ENCODE measurements at places on chromosomes 3 and 15.
A peak's percentile ranks its signal among the peaks of the same experiment; 100 is the strongest.

DNA sequence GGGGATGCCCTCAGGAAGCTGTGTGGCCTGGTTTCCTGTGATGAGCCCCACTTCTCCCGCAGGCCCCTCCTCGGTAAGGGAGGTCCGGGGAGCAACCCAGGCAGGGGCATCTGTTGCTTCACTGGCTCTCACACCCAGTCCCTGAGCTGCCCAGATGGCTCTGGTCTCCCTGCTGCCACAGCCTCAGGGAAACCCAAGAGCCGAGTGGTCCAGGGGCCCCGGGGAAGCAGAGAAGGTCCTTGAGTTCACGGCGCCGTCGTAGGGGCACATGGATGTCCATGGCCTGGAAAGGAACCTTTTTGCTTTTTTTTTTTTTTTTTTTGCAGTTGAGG is 13.3 kb upstream of the LRRC15 start:
- DNase-seq, result no peak

DNA sequence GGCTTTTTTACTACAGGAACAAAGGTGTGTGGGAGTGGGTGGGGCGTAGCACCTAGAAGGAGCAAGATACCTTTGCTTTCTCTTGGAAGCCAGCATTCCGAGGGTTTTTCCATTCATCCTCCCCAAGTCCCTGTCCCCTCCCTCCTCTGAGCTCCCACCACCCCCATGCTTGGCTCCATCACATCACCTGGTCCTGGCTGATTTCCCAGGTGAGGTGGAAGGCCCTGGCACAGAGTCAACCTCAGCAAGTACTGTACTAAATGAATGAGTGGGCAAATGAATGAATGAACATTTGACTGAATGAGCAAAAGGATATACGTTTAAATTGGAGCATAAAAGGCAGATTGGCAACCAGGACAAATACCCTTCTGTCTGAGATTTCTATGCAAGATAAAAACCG is 45.4 kb downstream of the DZIP1L start:
- DNase-seq, result no peak

- no peak for DNase-seq
Measured at GRCh38 chr3:15982667-15983196, 185.0 kb upstream of the ANKRD28 start.

GRCh38 chr15:100690032-100690794 is 87.8 kb downstream of the ASB7 start:
- no peak for DNase-seq

DNA sequence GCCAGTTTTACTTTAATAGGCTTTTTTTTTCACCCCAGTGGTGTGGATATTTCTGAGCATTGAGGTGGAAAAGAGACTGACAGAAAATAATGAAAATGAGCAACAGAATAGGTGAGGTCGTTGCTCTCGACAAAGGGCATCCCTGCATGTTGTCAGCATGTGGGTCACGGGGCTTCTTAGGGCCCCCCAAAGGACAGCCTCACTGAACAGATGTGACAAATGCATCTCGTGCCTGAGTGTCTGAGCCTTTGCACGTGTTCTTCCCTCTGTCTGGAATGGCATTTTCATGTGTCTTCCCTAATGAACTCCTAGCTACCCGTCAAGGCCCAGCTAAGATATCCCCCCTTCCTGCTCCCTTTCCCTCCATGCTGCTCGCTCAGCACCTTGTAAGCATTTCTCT is 31.8 kb downstream of the FAH start:
- DNase-seq, result no peak

- no peak for DNase-seq
Measured at GRCh38 chr15:63114465-63114864, 7.2 kb upstream of the LACTB start.

GRCh38 chr3:38743043-38743442 is 73.0 kb downstream of the SCN10A start:
- no peak for DNase-seq

DNA sequence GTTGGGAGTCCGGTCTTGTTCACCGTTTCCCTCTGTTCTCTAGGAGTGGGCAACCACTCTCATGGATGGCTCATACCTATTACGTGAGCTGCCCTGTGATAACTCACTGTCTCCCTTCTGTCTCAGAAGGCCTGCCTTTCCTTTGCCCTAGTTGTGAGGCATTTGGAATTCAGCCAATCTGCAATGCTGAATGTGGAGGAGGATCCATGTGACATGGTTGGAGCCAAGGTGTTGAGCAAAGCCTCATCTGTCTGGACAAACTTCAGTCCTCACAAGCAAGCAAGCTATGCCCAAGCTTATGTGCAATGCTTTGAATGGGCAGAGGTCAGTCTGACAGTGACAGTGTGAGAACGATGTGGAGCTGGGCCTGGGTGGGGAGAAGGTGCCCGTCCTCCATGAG is 37.8 kb upstream of the ATP10A start:
- DNase-seq, result no peak

DNA sequence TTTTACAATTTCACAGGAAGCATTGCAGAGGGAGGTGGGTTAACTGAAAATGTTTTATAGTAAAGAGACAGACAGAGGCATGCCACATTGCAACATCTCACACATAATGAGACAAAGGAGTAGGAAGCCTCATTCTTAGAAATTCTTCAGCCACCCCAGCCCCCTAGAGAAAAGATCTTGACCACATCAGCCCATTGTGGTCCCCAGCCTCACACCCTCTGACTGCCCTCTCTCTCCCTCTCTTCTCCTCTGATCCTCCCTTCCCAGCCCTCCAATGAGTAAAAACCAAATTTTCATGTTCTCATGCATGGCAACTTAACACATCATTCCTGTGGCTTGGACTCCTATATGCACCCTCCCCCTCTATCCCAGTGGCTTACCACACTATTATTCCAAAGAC is 174.1 kb downstream of the UACA start:
- no peak for DNase-seq

GRCh38 chr3:20324664-20325478 is 138.9 kb upstream of the SGO1 start:
- no peak for DNase-seq

DNA sequence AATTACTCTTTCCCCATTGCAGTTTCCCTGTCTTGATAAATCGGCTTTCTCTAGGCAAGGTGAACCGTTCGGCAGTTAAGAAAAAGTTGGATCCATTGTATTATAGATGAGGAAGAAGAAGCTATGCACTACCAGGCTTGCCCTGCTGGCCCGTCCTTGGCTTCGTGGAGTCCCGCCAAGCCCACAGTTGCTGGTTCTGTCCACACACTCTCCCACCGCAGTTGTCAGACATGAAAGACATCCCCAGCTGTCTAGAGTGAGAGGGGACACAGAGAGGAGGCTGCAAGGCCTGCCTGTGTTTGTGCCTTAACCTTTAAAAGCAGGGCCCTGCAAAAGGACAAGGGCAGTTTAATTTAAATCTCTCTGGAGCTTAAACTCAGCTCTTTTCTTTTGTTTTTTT is 47.2 kb upstream of the PLCL2 start:
- no peak for DNase-seq

- no peak for DNase-seq
Measured at GRCh38 chr15:91435113-91435512, 335.1 kb downstream of the SV2B start.

GRCh38 chr3:14843321-14843720 is 24.6 kb downstream of the FGD5 start:
- DNase-seq, result no peak

DNA sequence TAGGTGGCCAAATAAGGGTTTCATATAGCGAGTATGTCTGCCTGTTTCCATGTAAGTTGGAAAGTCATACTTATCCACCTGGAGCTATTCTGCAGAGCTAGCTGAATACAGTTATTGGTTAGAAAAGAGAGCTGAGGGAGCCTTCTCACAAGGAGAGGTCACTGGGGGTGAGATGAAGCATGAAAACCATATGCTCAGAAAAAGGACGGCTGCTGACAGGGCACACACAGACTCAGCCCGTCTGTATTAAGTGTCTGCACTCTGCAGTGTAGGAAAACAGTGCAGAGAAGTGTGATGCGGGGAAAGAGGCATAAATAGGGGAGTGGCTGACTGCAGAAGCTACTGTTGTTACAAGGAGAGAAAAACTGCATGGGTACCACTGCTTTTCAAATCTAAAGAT is 58.2 kb downstream of the C3orf70 start:
- no peak for DNase-seq

- no peak for DNase-seq
Measured at GRCh38 chr3:9122732-9123364, 126.6 kb downstream of the SRGAP3 start.

GRCh38 chr3:102400766-102401165 is 34.0 kb upstream of the ZPLD1 start:
- DNase-seq, result no peak

GRCh38 chr15:67193223-67193990 is 61.1 kb downstream of the AAGAB start:
- no peak for DNase-seq

DNA sequence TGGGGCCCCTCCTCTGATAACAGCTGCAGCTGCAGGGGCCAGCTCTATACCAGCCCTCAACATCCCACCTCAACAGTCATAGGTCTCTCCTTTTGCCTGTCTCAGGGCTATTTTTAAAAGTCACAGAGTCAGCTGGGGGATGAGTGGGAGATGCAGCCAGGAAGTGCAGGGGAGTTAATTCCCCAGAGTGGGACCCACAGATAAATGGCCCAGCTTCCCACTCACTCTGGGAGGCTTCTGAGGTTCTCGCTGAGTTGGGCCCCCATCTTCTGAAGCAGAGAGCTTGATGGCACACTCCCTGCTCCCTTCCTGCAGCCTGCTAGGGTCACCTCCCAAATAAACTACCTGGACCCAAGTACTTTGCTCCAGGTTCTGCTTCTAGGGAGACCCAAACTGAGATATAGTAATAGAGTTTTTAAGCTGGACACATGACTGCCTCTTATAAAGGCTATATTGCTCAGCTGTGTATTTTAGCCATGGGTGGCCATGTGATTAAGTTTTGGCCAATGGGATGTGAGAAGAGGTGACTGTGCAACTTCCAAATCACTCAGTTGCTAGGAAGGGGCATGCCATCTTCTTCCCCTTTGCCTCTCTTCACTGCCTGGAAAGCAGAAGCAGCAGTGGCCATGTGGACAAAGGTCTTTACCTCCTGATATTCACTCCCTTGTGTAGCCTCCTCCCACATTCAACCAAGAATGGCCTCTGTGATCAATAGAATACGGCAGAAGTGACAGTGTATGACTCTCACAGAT is 15.5 kb upstream of the VIPR1 start:
- DNase-seq, result no peak

GRCh38 chr3:70631716-70632307 is 319.4 kb upstream of the MDFIC2 start:
- no peak for DNase-seq

DNA sequence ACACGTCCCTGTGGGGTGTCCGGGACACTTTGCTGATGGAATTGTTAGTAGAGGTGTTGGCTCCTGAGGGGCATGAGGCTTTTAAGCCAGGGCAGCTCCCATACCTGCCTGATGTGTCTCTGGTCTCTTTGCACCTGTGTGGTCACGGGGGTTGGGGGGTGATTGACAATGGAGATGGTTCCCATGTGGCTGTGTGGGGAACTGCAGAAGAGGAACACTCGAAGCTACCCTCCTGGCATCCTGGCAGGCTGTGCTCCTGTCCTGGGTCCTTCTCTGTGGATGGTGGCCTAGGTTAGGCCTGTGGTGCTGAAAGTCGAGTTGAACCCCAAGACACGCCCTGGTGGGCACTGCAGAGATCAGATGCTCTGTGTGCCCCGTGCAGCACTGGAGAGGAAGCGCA is 73.4 kb downstream of the HMCES start:
- DNase-seq, result no peak

DNA sequence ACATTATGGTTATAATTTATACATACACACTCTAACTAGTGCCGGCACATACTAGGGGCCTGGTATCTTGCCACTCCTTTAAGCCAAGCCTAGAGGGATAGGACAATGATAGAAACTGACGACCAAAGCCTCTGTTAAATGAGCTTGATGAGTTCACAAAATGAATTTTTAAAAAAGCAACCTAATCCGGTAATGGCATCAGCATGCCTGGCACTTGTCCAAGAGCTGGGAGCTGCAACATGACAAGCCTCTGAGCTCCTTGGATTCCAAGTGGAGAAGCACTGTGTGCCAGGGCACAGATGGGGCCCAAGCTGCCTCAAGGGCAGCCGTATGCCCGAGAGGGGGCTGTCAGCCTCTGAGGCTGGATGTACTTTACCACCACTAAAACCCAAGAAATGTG is 9.7 kb downstream of the ETV5 start:
- no peak for DNase-seq

GRCh38 chr15:59543721-59544547 is 67.6 kb upstream of the GCNT3 start:
- DNase-seq, result no peak

- no peak for DNase-seq
Measured at GRCh38 chr3:12229146-12229851, 59.6 kb upstream of the PPARG start.

- no peak for DNase-seq
Measured at GRCh38 chr15:95669146-95669922, 661.2 kb upstream of the NR2F2 start.

DNA sequence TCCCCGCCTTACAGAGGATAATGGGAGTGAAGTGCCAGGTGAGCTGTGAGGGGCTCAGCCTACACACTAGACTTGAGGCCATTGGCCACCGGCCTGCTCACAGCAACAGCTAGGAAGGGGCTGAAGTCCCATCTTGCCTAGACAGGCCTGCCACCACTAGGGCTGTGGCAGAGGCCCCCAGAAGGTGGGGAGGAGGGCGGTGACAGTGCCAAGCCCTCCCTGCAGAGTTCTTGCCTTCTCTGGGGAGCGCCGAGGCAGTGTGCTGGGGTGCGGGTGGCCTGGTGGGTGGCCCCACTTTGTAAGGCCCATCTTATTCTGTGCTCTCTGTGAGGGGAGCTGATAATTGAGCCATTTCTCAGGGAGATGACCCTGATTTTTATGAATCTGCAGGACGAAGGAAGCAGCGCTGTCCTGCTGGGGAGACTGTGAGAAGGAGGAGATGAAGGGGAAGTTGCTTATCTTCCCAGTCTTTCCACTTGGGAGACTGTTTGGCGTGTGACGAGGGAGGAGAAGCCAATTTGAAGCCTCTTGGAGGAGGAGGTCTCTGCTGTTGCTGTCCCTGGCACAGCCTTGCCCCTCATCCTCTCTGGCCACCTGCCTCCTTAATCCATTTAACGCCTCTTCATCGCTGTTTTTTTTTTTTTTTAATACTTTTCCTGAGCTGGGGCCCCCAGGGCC is 104.3 kb downstream of the LINGO1 start:
- DNase-seq, result no peak

GRCh38 chr15:68774521-68775235 is 46.0 kb downstream of the ANP32A start:
- no peak for DNase-seq

DNA sequence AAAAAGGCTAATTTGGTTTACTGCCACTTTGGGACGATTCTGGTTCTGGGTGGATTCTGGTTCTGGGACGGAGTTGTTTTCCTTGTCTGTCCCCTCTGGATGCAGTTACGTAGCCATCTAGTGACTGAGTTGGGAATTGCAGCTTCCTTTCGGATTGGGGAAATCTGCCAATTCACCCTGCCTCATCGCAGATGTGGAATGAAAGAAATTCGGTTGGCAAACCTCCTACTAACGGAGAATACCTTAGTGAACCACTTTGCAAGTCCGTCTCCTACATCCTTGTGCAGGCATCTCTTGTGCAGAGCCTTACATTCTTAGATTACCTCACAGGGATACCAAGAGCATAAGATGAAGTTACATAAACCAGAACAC is 31.5 kb upstream of the AP4E1 start:
- peak; percentile 71 for DNase-seq
